ENCODE measurements at places on chromosomes 12 and 14. TPM values are rescaled to one million over a fixed set of nuclear protein-coding genes. Genes with fewer than 3 reads are reported as not detected.

The RFX4 gene
- not detected for total RNA-seq

DNA sequence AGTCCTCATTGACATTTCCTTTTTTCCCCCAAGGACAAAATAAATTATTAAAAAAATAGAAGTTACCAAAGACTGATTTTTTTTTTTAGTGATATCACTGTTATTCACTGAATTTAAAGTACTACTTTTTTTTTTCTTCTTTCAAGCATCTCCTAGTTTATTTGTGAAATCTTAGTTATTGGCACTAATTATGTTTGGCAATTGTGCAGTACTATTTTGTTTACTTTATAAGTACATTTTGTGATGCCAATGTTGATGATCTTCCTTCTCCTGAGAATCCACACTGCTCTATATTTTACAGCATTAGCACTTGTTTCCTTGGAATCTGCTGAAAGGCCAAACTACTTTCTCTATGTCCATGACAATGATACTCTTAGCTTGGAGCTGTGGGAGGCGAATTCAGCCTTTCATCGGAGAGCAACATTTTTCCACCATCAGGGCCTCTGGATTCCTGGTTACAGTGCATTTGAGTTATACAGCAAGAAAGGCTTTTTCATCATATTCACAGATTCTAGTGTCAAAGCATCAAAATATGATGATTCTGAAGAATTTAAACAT, 123.8 kb upstream of the PTPRQ start:
- H3K4me3 ChIP-seq = no peak overlapping the region
- no peaks in the 10 kb centered on the region for H3K4me1 ChIP-seq
- H3K27me3 ChIP-seq = no peaks in the 10 kb centered on the region
- H3K36me3 ChIP-seq = no peaks in the 10 kb centered on the region
- no peak for DNase-seq

- H3K27ac ChIP-seq = peak overlapping the region; percentile 98
- no peaks in the 10 kb centered on the region for H3K36me3 ChIP-seq
- no peak for DNase-seq
- H3K27me3 ChIP-seq = no peaks in the 10 kb centered on the region
- peaks cover 6% of the 10 kb centered on the region for H3K4me1 ChIP-seq
- peak overlapping the region; percentile 98 for H3K4me3 ChIP-seq
These were observed 952 bp downstream of the DRAM1 start for GRCh38 chr12:101878243-101878821.

The PTCSC3 gene
- not detected for total RNA-seq

DNA sequence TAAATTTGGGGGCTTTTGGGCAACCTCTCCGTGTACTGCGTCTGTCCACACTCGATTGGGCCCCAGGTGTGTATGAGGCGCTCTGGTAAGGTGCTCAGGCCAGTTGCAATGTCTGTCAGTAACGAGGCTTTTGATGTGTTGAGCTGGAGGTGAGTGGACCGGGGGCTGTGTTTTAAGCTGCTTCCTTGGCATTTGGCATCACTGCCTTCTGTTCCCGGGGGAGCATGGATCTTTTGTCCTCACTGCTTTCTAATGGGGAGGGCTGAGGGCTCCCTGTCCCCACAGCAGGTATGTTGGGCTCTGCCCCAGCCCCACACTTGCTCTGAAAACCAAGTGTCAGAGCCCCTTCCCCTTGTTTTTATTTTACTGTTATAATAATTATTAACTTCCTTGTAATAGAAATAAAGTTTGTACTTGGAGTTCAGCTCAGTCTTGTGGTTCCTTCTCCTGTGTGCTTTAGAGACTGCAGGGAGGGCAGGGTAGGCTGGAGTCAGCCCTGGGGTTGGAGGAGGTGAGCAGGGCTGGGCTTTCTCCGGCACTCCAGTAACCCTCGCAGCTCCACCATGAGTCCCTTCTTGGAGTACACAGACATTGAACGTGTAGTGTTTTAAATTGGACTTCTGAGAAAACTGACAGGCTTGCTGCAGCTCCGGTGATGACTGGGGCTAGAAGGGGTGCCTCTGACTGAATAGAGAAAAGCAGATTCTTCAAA, 28.0 kb downstream of the TRAFD1 start:
- no peaks in the 10 kb centered on the region for H3K27me3 ChIP-seq
- H3K36me3 ChIP-seq = peaks cover 36% of the 10 kb centered on the region
- H3K4me1 ChIP-seq = no peaks in the 10 kb centered on the region

The CFAP73 gene
- not detected for total RNA-seq

The SLC17A8 gene
- total RNA-seq = not detected

The OR6C2 gene
- not detected for total RNA-seq

GRCh38 chr14:45664668-45665356, 411.8 kb upstream of the MIS18BP1 start:
- DNase-seq = no peak
- no peak overlapping the region for H3K27ac ChIP-seq
- no peaks in the 10 kb centered on the region for H3K36me3 ChIP-seq
- H3K27me3 ChIP-seq = no peaks in the 10 kb centered on the region
- H3K4me3 ChIP-seq = no peak overlapping the region

- no peak overlapping the region for H3K27ac ChIP-seq
- no peak for DNase-seq
- H3K4me3 ChIP-seq = no peak overlapping the region
These were observed 17.5 kb downstream of the GRIP1 start for GRCh38 chr12:66661357-66661756.

- H3K27ac ChIP-seq = no peak overlapping the region
- no peaks in the 10 kb centered on the region for H3K4me1 ChIP-seq
- no peak for DNase-seq
- no peak overlapping the region for H3K4me3 ChIP-seq
- no peaks in the 10 kb centered on the region for H3K27me3 ChIP-seq
These were observed 397.1 kb downstream of the MDGA2 start for GRCh38 chr14:47278233-47278842.

- no peak overlapping the region for H3K27ac ChIP-seq
- H3K4me3 ChIP-seq = no peak overlapping the region
- no peaks in the 10 kb centered on the region for H3K36me3 ChIP-seq
These were observed 156.0 kb downstream of the SAMD4A start for GRCh38 chr14:54722791-54723432.

GRCh38 chr14:57753821-57754220, 112.1 kb downstream of the SLC35F4 start:
- no peaks in the 10 kb centered on the region for H3K36me3 ChIP-seq
- H3K4me1 ChIP-seq = no peaks in the 10 kb centered on the region
- no peak for DNase-seq
- H3K27me3 ChIP-seq = no peaks in the 10 kb centered on the region

DNA sequence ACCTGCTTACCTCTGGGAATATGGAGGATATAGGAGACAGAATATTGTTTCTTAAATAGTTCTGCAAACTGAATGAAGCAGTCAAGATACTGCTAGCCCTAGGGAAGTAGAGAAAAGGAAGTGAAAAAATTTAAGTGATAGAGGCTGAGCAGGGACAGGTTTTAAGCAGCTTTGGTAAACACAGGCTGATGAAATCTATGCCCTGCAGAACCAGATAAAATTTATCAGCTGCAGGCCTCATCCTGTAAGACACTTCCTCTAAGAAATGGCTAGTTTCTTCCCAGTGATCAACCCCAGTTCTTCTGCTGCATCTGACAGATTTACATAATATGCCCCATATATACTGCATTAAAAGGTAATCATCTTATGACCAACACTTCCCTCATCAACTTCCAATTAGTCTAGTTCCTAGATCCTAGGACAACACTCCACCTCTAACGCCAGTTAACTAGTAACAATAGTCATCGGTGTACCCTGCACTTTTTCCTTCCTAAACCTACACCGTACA, 1.3 kb upstream of the ESYT1 start:
- no peak for DNase-seq
- H3K27ac ChIP-seq = peak overlapping the region; percentile 95
- peaks cover 17% of the 10 kb centered on the region for H3K36me3 ChIP-seq
- peak overlapping the region; percentile 48 for H3K4me3 ChIP-seq

DNA sequence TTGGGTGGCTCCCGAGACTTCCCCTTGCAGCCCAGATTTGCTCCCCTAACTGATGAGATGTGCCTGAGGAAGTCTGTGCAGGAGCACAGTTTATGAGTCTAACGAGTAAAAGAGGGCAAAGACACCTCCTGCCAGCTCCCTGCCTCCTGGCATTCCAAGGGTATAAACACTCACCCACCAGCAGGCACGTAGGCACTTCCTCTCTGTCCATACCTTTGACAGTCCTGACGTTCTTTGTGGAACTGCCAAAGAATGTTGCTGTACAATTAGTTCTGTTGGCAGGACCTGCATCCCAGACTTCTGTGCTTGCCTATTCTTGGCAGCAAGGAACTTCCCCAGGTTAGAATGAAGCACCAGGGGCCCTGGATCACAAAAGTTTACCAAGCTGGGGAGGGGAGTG, 889.3 kb downstream of the BCL11B start:
- no peaks in the 10 kb centered on the region for H3K36me3 ChIP-seq
- H3K4me1 ChIP-seq = no peaks in the 10 kb centered on the region
- H3K27me3 ChIP-seq = no peaks in the 10 kb centered on the region

The ANO2 gene
- 2.2 TPM for total RNA-seq

- no peaks in the 10 kb centered on the region for H3K27me3 ChIP-seq
- peaks cover 4% of the 10 kb centered on the region for H3K4me1 ChIP-seq
- H3K4me3 ChIP-seq = no peak overlapping the region
- peaks cover 4% of the 10 kb centered on the region for H3K36me3 ChIP-seq
- DNase-seq = no peak
- H3K27ac ChIP-seq = no peak overlapping the region
These were observed 19.4 kb downstream of the COA8 start for GRCh38 chr14:103581954-103582703.

The RNASE2 gene
- total RNA-seq = 14.3 TPM

DNA sequence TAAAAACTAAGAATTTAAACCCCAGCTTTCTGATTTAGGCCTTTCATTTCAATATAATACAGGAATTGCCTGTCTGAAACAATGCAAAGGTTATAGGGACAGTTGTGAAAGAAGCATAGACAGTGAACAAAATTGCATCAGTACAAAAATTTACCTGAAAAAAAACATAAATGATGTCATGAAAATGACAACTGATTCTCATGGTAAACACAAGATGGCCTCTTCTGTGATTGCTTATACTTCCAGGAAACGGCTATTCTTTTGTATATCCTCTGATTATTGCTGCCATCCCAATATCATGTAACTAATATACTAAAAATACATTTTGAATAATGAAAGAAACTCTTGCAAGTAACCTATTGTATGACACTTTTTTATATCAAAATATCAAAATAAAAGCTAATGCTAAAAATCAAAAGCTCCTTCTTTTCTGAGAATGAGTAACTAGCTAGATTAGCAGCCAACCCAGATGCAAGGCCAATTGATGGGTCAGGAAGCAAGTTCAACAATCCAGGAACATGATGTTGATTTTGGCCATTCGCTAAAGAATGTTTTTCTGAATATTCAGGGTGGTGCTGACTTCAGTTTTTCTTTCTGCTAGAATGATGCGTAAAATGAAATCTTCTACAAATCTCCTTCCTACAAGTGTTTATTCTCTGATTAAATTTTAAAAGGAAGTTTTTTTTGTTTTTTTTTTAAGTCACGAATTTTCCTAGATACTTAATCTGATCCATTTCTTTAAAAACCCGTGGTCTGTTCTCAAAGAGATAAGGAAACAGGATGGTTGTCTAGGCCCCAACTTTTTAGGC, 83.6 kb downstream of the ALX1 start:
- no peaks in the 10 kb centered on the region for H3K4me1 ChIP-seq
- H3K36me3 ChIP-seq = no peaks in the 10 kb centered on the region
- H3K27me3 ChIP-seq = no peaks in the 10 kb centered on the region
- no peak overlapping the region for H3K4me3 ChIP-seq
- H3K27ac ChIP-seq = no peak overlapping the region

- H3K27me3 ChIP-seq = no peaks in the 10 kb centered on the region
- no peaks in the 10 kb centered on the region for H3K4me1 ChIP-seq
- H3K36me3 ChIP-seq = no peaks in the 10 kb centered on the region
- DNase-seq = no peak
These were observed 197.0 kb downstream of the ACSS3 start for GRCh38 chr12:81274637-81275529.

DNA sequence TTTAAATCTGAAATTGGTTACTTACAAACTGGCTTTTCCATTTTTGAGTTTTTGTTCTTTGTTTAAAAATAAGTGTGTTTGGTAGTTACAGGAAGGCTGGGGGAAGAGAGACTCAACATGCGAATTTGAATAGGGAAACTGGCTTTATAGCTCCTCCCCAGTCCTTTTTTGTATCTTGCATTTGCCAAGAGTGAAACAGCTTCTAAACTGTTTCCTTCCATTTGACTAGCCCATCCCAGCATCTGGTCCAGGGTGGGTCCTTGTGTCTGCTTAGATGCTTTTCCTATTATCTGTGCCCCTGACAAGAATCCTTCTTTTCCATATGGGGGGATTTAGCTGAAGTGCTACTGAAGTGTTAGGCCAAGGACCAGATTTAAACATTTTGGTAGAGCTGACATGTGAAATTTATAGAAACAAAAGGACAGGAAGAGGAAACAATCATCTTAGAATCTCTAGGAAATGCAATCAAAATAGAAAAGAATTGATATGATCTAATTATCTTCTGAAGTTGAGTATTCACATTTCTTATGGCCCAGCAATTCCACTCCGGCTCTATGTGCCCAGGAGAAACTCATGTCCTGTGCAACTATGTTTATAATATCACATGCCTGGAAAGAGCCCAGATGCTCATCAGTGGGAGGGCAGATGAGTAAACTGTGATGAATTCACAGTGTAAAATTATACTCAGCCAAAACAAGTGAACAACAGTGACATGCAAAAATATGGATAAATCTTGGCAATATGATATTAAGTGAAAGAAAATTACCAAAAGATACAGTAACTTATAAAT, 7.4 kb downstream of the SMOC1 start:
- H3K27ac ChIP-seq = no peak overlapping the region
- no peaks in the 10 kb centered on the region for H3K36me3 ChIP-seq
- H3K4me3 ChIP-seq = no peak overlapping the region
- no peaks in the 10 kb centered on the region for H3K4me1 ChIP-seq
- DNase-seq = no peak

The DRAM1 gene
- total RNA-seq = 20.9 TPM

DNA sequence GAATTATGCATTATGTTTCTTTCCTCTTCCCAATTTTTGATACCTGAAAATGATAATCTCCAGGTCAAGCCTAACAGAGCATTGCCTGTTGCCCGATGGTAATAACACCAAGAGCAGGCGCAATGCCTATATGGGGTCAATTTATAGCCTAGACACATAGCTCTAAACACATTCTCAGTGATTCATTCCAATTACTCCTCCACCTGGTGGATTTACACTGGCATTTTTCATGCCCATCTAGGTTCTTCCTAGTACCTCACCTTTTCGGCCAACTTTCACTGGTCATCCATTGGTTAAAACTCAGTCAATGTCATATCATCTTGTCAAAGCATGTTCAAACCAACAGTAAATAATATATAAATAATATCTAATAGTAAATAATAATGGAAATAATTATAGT, 53.1 kb downstream of the EIF2S3B start:
- H3K4me1 ChIP-seq = no peaks in the 10 kb centered on the region
- H3K27ac ChIP-seq = no peak overlapping the region
- H3K27me3 ChIP-seq = no peaks in the 10 kb centered on the region
- DNase-seq = no peak

The MGP gene
- 984 TPM for total RNA-seq

The SYT10 gene
- total RNA-seq = 0.49 TPM

DNA sequence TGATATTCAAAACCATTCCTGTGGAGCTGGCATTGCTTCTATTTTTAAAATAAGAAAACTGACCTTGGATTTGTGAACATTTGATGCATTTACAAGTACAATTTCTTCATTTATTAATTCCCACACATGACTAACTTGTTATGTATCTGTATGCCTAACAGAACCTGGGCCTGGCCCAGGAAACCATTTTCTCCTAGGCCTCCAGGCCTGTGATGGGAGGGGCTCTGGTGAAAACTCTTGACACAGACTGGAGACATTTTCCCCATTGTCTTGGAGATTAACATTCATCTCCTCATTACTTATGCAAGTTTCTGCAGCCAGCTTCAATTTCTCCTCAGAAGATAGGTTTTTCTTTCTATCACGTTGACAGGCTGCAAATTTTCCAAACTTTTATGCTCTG, 42.0 kb downstream of the GLIPR1L2 start:
- no peak overlapping the region for H3K4me3 ChIP-seq
- no peak for DNase-seq
- H3K27me3 ChIP-seq = no peaks in the 10 kb centered on the region
- H3K4me1 ChIP-seq = no peaks in the 10 kb centered on the region
- H3K36me3 ChIP-seq = no peaks in the 10 kb centered on the region
- H3K27ac ChIP-seq = no peak overlapping the region
